ENCODE measurements at places on chromosomes 2 and 18.

DNA sequence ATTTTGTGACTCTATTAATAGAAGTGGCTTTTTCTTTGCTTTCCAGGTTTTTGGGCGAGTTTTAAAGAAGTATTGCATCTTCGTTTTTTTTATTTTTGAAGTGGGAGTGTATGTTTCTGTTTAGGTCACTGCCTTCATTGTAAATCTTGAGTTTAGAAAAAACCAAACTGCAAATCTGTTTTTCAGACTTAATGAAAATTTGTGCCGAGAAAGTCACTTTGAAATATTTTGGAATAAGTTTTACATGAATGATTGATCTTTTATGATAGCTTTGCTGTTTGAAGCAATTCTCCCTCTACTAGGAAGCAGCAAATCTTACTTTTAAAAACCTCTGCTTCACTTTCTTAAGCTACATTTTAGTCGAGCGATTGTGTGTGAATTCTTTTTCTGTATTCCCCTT lies 2.2 kb downstream of the SMAD4 start:
- no peak for ATAC-seq

- ATAC-seq: no peak
These were observed 8.2 kb upstream of the TTC21B start for GRCh38 chr2:165961818-165962217.

- ATAC-seq: no peak
These were observed 4.2 kb upstream of the KCMF1 start for GRCh38 chr2:84966731-84967130.

DNA sequence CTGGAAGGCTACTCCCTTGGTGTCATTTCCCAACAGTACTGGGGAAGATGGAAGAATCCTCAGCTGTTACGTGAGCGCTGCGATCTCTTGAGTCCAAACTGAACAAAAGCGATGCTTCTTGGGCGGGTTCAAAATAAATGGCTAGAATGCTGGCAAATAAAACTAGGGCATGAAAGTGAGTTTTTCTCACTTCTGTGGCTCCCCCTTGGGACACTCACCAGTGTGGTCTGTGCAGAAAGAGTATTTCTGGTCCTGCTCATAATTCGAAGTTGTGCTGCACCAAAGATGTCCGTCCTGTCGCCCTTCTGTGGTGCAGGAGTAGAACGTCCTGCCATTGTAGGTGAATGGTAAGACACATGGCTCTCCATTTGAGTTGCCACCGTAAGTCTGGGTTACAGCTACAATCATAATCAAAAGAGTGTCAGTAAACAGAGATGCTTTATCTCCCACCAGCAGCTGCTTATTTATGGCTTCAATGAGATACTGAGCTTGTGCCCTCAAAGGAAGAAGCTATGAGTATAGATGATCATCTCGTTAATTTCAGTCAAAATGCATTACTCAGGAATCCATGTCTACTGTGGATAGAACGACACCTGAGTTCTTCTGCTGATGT lies 11.8 kb downstream of the FN1 start:
- ATAC-seq: no peak

GRCh38 chr2:56749152-56749752 lies 565.5 kb downstream of the CCDC85A start:
- no peak for ATAC-seq

DNA sequence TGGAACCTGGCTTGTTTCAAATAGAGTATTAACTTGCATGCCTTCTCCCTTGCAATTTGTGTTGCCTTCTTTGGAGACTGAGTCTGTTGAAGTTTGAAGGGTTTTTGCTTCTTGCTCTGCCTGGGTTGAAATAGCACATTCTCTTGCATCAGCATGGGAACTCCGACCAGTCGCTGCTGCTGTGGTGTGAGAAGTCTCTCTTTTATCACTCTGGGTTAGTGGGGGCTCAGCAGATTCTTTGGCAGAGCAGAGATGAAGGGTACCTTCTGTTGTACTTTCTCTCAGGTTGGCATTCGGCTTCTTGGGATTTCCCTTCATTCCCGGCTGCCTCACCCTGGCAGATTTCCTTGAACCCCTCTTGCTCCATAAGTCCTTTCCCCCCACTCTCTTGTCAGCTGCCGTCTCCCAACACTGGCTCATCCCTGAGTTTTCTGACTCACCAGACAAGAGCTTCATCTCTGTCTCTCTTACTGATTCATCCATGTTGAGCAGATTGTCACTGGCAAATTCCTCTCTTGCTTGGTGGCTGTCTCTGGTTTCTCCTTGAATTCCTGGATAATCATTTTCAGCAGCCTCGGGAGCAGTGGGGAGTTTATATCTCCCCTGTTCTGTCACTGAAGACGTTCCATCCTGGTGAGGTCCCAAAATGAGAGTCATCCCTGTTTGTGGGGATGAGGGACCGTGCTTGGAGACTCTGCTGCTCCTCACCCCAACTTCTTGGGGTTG lies 49.9 kb downstream of the ALPK2 start:
- ATAC-seq: no peak

DNA sequence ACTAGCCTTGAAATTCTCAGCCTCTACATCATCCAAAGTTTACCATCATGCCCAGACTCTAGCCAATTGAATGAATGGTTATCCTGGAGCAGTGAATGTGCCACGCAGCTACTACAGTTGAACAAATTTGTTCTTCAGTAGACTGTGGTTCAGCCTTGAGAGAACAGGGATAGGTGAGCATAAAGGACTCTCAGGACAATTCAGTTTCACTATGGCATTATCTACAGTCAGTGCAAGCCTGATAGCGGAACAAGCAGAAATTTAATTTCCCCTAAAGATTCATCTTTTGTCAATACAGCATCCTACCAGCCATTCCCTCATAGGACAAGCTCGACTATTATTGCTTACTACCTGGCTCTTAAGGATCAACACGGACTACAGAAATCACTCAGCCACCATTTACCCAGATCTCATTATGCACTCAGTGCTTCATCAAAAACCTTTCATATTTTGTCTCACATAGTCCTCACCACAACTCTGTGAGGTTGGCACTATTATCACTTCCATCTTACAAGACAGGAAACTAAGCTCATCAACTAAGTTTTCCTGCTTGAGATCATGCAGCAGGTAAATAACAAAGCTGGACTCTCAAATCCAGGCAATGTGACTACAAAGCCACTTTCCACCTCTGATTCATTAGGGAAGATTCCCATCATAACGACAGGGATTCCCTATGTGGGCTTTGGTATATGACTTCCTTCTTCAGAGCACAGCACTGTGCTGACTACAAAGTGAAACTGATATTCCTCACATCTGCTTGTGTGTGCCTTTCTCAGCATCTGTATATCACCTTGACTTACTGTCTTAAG lies 181.5 kb upstream of the ACVR2A start:
- ATAC-seq: no peak

- no peak for ATAC-seq
These were observed 1452.6 kb upstream of the ACVR2A start for GRCh38 chr2:146392186-146392585.

DNA sequence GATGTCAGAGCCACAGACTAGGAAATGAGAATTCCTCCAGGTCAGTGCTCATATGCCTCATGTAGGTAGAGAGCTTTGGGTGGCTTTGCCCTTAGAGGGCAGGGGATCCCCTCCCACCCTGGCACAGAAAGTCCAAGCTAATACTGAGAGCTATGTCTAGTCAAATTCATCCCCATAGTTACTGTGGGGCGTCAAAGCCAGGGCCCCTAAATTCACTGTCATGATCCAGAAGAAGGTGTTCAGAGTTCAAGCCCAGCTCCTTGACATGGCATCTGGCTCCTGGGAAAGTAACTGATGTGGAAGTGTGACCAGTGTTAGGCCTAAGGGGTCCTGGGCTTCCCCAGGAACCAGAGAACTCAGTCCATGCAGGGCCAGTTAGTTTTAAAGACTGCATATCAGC lies 1.8 kb downstream of the THNSL2 start:
- ATAC-seq: no peak

DNA sequence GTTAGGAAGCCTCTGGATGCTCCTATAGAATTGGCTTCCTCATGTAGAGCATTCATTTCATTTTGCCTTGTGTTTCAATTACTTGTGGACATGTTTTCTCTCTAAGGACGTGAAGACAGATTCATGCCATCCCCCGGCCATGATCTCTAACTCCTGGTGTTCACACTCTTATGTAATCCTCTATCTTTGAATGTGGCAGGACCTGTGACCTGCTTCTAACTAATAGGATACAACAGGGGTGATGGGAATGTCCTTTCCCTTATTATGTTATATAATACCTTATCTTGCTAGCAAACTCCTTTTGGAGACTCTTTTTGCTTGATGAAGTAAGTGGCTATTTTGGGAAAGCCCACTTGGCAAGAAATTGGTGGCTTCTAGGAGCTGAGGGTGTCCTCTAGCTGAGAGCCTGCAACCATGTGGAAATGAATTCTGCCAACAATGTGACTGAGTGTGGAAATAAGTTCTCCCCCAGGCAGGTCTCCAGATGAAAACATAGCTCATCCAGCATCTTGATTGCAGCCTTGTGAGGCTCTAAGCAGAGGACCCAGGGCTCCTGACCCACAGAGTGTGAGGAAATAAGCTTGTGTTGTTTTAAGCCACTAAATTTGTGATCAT lies 13.8 kb downstream of the DPYSL5 start:
- ATAC-seq: no peak

- no peak for ATAC-seq
These were observed 3.4 kb downstream of the MBD1 start for GRCh38 chr18:50277942-50278341.

DNA sequence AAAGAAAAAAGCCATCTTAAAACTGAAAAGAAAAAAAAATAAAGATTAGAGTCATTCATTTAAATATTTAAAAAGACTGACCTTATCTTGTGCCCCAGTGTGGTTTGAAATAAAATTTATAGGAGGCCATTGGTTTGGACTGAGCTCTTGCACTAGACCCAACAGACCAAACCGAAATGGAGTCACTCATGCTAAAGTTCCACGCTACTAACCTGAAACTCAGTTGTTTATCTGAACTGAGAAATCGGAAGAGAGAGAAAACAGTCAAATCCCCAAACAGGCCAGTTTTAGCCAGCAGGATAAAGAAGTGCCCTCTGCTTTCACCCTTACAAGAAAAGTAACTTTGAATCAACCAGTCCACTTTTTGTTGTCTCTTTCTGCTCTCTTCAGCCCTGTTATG lies 18.2 kb downstream of the RBM43 start:
- no peak for ATAC-seq

- no peak for ATAC-seq
These were observed 17.9 kb upstream of the ID2 start for GRCh38 chr2:8663997-8664396.

DNA sequence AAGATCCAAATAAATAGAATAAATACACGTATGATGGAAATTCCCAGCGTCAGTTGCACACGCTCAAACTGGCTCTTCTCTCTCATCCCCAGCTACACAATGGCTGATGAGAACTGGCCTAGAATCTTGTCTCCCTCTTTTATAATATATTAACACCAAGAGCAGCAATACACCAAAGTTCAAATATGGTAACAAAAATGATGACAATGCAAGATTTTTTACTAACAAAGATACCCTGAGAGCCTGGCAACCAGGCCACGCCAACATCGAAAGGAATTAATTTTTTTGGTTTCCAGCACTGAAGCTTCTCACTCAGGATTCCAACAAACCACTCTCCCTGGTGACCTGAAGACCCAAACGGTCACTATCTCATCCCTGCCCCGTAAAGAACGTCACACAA lies 302.7 kb upstream of the ID2 start:
- no peak for ATAC-seq

- ATAC-seq: peak; percentile 53
These were observed 95.6 kb upstream of the ACVR1 start for GRCh38 chr2:157971702-157972101.

DNA sequence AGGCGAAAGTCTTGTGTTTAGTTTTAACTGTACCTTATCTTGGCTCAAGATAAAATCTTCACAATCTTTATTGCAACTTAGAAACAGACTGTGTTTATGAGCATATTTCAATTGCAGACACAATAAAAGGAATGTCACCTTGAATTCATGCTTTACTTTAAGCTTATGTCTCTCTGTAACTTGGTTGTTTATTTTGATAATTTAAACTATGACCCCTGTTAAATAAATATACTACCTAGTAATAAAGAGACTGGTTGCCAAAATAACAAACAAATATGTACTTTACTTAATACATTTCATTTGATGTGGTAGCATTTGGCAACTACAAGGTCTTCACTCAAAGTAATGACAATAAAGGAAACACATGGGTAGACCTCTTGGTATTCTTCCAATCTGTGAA lies 202.6 kb downstream of the KCNJ3 start:
- no peak for ATAC-seq

GRCh38 chr2:119691651-119692245 lies 12.7 kb downstream of the TMEM177 start:
- no peak for ATAC-seq

Data from stimulated activated memory B cell treated with anti-CD40 and anti-IgM and Interleukin-4, amounts not matched to agents 10 μg/mL and 1 μg/mL and 100 μg/mL, for 72 hours (primary cell).